ENCODE measurements at places on chromosomes 7 and 10. TPM values are rescaled to one million over a fixed set of nuclear protein-coding genes. Genes with fewer than 3 reads are reported as not detected.

Gene PNLIP
- not detected for total RNA-seq

Gene OPALIN
- not detected for total RNA-seq

GRCh38 chr7:117555260-117555659 lies 75.4 kb downstream of the CFTR start:
- DNase-seq = no peak

DNA sequence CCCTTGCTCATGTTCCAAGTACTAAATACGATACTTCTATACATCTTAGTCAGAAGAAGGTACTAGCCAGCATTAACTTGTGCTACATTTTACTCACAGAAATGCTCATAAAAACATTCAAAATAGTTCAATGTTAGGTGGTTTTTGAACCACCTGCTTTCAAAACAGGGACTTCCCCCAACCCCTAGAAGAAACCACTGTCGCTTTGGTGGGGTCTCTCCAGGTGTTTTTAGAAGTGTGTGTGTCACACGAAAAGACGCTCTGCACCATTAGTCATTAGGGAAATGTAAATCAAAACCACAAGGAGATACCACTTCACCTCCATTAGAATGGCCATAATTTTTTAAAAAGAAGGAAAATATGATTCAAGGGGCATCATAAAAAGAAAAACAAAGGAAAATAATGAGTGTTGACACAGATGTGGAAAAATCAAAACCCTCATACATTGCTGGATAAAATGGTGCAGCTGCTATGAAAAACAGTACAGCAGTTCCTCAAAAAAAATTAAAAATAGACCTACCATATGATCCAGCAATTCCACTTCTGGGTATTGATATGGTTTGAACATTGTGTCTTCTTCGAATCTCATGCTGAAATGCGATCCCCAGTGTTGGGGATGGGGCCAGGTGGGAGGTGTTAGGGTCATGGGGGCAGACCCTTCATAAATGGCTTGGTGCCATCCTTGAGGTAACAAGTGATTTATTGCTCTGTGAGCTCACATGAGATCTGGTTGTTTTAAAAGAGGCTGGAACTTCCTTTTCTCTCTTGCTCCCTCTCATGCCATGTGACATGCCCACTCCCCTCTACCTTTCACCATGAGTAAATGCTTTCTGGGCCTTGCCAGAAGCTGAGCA lies 74.2 kb downstream of the MALSU1 start:
- DNase-seq = peak; percentile 65

DNA sequence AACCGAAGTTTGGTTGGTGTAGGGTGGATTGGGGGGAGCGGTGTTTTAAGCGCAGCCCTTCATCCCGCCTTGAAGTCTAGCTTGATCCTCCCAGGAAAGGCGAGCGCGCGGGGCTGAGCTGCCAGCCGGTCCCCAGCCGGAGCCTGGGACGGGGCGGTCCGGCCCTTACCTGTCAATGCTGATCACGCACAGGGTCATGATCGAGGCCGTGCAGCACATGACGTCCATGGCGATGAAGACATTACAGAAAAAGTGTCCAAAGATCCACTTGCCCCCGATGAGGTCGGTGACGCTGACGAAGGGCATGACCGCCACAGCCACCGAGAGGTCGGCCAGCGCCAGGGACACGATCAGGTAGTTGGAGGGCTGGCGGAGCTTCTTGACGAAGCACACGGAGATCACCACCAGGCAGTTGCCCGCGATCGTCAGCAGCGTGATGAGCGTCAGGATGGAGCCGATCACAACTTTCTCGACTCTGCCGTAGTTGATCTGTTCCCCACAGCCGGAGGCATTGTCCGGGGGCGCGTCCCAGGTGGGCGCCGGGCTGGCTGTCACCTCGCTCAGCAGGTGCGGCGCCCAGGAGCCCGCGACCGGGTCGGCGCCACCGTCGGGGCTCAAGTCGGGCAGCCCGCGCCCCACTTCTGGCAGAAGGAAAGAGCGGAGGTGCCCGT lies 740 bp downstream of the HTR7 start:
- DNase-seq = no peak

DNA sequence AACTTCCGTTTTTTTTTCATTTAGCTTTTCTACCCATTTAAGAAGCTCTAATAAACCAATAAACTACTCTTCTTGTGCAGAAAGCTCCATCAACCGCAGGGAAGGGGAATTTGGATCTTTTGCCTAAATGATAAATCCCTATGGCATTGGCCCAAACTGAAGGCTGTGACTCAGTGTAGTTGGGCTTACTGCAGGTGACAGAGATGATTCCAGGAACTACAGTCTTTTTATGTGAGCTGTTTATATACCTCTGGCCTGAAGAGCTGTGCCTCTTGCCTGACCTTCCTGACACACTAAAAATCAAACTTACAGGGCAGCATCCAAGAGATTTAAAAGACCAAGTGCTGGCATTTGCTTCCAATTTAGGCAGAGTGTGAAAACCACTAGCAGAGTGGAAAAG lies 25.2 kb downstream of the ABCB1 start:
- DNase-seq = no peak

- DNase-seq = no peak
Measured at GRCh38 chr7:124672011-124672410, 93.6 kb downstream of the GPR37 start.

DNA sequence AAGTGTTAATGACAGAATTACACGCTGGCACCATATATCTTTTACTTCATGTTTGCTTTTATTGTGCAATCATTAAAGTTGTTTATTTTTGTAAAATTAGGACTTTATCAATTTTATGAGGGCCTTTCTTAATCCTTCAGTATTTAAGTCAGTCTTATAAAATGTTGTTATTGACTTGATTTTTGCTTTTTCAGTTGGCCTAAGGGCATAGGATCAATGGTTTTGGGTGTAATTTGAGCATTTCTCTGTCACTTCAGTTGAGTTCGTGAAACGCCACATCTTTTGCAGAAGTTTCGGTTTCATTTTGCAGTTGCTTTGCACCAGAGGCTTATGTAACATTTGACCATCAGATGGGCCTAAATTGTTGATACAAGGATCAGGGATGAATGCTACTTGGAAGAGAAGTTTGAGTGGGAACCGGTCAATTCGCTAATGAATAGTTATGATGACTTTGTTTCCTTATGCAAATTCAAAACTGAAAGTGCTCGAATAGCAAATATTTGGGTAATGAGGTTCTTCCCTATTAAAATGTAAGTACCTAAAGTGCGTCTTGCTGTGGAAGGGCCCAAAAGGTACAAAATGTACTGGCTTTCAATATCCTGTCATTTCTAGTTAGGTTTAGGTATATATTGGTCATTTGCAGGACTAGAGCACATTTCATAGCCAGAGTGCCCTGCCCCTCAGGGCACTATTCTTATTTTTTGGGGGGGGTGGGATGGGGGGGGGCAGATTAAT lies 340.9 kb downstream of the LRMDA start:
- peak; percentile 67 for DNase-seq
